ENCODE measurements at places on chromosomes 13 and 19.

DNA sequence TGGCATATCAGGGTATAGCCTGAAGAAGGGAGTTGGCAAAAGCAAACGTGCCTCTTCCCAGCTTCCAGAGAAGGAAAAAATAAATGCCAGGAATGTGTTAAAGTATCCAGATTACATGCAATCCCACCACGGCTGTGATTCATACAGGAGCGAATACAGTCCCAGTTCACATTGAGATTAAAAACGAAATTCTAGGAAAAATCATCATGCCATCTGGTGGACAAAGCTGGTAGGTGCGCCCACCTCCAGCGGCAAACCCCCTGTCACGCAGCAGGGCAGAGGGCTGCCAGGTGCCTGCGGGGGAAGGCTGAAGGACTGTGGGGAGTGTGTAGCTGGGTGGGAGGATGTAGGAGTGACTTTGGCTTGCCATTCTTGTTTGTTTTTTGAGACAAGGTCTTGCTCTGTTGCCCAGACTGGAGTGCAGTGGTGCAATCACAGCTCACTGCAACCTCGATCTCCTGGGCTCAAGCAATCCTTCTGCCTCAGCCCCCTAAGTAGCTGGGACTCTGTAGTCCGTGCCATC, 6.4 kb upstream of the DMWD start:
- peak; percentile 40 for DNase-seq

DNA sequence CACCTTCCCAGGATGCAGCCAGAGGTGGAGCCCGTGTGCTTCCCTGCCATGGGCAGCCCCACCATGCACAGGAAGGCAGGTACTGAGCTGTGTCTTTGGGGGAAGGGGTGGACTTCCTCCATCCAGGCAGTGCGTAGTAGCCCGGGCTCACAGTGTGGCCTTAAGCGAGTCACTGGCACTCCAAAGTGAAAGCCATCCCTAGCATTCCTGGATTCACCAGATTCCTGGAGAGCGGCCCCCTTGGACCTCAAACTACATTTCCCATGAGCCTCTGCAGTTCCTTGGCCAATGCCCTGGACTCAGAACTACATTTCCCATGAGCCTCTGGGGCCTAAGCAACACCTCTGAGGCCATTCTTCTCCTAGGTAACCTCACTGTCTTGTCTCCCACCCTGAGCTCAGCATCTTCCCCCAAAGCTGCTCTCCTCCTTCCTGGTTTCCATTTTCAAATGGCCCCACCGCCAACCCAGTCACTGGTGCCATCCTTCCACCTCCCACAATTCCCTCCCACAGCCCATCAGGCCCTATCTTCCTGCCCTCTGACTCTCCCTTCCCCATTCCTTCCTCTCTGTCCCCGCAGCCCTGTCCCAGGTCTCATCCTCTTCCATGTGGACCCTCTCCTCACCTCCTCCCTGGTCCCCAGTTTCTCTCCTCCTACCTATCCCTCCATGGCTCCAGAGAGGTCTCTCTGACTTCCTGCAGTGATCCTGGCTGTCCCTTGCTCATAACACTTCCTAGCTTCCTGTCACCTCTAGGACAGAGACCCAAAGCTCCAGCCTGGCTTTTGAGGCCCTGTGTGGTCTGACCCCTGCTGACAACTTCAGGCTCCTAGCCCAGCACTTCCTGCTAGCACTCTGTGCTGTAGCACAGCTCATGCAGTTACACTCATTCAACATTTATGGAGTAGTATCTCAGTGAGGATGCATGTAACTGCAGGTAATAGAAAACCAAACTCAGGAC, at the start of gene C19orf81:
Gene C19orf81, plus strand, starts transcription at position 13 of the 959 bp plus-strand sequence. Its CDS starts 0 bp downstream, at position 13.
- DNase-seq = no peak

DNA sequence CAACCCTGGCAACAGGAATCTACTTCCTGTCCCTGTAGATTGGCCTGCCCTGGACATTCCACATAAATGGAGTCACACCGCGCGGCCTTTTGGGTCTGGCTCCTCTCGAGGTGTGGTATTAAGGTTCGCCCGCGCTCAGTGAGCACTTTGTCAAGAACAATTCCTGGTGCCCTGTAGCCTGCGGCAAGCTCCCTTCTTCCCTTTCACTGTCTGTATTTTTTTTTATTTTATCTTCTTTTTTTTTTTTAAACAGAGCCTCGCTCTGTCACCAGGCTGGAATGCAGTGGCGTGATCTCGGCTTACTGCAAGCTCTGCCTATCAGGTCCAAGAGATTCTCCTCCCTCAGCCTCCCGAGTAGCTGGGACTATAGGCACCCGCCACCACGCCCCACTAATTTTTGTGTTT, 28.3 kb downstream of the PEX11G start:
- no peak for DNase-seq

GRCh38 chr13:71540098-71540497, 326.9 kb downstream of the DACH1 start:
- DNase-seq = no peak

- no peak for DNase-seq
Observed at GRCh38 chr13:46812301-46812797, 15.4 kb upstream of the ESD start.

DNA sequence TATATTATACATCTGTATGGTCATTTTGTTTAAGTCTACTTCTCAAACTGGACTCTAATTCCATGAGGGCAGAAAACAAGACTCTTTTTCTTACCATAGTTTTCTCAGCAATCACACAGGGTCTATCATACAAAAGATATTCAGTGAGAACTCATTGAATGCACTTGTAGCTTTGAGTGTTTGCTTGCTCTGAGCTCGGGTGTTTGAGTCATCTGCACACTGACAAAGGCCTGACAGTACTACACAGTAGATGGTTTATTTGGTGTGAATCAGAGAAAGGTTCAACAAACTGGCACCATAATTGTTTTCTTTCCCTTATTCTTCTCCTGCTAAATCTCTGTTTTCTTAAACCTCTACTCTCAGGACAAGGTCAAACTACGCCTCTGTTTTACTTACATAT, 586.4 kb downstream of the LMO7 start:
- peak; percentile 29 for DNase-seq

GRCh38 chr13:50406831-50407230, 391.6 kb downstream of the KCNRG start:
- DNase-seq = no peak

- DNase-seq = no peak
Observed at GRCh38 chr13:74452881-74453280, 318.7 kb upstream of the KLF12 start.

Measured in smooth muscle cell of the brain vasculature (primary cell).